M059J (cell line): ENCODE measurements at places on chromosomes 4 and X. TPM values are rescaled to one million over a fixed set of nuclear protein-coding genes. Genes with fewer than 3 reads are reported as not detected.

DNA sequence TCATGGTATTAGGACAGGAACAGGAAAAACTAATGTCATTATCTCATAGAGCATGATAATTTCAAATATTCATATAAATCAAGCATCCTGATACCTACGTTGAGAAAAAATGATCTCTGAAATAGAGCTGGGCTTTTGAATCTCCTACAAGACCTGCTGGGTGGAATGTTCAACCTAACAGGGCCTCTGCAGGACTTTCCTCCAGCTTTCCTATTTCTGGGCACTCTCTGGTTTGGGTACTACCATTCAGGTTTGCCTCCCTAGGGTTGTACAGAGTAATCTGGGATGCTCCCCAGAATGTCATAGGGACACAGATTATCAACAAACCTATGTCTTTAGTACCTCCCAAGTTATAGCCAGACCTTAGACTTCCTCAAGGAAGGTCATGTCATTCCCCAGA is 108.9 kb downstream of the CDS1 start:
- DNase-seq = no peak

Gene SOWAHB
- total RNA-seq = not detected in 2 replicates

Gene OCIAD2
- total RNA-seq = 74.6 and 98.3 TPM in 2 replicates

Gene ZNF141
- 6.6 and 9.1 TPM in 2 replicates for total RNA-seq

GRCh38 chrX:45524805-45525204 is 324.1 kb upstream of the DIPK2B start:
- no peak for DNase-seq

Gene PRSS12
- 0.59 and 2.6 TPM in 2 replicates for total RNA-seq

- DNase-seq = peak; percentile 84
These were observed 1.8 kb downstream of the EPHA5 start for GRCh38 chr4:65668201-65669089.

Gene PRRG1
- total RNA-seq = 14.9 and 18.4 TPM in 2 replicates
